GM12891 (cell line): ENCODE measurements at places on chromosomes 3 and 15.

DNA sequence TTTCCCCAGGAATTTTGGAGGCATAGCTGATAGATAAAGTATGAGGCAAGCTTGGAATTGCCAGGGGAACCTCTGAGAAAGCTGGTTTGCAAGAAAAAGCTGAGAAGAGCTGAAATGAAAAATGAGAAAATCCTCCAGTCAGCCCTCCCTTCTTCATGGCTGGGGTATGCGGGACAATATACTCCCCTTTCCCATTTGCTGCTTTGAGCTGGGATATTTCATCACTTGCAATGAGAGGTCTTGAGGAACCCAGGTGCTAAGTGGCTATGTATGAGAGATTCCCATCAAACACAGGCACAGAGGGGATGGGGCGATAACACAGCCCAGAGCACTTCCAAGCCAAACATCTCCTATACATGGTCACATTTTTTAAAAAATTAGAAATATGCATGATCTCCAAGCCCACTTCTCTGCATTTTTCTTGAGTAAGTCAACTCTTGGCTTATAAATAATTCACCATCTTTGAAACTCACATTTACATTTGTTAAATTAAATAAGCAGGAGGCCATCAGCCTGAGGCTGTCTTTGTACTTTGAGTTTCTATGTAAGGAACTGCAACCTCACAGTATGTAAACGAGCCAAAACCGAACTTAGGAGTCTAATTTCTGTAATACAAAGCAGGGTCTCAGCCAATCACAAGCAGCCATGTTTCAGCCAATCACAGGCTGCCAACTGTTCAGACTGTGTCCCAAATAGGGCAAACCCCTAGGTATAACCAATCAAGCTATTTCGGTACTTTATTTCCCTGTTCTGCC is 983.6 kb upstream of the NR2F2 start:
- no peak for DNase-seq

GRCh38 chr3:155404486-155404885 is 111.0 kb upstream of the STRIT1 start:
- DNase-seq, result no peak

DNA sequence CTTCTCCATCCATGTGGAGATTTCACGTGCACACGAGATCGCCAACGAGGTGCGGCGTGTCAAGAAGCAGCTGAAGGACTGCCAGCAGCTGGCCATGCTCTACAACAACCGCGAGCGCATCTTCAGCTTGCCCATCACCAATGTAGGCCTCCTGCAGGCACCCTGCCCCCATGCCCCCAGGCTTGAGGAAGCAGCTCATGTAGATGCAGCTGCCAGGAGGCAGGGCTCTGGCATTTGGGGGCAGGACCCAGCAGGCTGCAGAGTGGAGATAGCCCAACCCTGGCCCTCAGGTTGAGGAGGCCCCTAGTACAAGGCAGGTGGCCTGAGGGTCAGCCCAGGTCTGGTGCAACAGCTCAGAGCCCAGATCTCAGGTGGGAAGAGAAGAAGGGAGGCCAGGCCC is 36.4 kb downstream of the DNAH1 start:
- DNase-seq, result no peak

DNA sequence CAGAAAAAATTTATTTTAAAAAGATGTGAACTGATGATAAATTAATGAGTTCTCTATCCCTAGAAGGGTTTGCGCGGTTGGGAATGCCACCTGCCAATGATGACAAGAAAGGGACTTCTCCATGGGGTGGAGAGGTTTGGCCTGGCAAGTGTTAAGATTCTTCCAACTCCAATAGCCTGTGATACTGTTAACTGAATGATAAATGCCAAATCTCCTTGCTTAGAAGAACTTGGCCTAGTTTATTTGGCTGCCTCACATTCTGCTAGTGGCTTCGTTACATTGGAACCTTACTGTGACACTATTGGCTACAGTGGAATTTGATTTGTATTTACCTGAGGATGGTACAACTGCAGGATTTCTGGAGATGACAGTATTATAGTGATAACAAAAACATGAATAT is 91.7 kb upstream of the CCNL1 start:
- DNase-seq, result no peak

DNA sequence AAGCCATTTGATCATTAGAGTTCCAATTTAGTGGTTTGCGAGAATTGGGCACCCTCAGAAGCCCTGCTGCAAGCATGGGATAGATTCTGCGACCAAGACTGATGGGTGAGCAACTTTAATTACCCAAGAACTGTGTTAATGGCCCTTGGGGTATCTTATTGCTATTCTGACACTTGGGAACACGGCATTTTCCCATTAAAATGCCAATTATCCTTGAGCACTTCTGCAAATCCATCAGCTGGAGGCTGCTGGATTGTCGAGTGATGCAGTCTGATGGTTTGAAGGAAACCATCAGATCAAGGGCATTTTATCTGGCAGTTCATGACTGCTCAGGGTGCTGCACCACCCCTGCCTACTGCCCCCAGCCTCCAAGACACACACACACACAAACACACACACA is 183.6 kb upstream of the PROK2 start:
- DNase-seq, result no peak

DNA sequence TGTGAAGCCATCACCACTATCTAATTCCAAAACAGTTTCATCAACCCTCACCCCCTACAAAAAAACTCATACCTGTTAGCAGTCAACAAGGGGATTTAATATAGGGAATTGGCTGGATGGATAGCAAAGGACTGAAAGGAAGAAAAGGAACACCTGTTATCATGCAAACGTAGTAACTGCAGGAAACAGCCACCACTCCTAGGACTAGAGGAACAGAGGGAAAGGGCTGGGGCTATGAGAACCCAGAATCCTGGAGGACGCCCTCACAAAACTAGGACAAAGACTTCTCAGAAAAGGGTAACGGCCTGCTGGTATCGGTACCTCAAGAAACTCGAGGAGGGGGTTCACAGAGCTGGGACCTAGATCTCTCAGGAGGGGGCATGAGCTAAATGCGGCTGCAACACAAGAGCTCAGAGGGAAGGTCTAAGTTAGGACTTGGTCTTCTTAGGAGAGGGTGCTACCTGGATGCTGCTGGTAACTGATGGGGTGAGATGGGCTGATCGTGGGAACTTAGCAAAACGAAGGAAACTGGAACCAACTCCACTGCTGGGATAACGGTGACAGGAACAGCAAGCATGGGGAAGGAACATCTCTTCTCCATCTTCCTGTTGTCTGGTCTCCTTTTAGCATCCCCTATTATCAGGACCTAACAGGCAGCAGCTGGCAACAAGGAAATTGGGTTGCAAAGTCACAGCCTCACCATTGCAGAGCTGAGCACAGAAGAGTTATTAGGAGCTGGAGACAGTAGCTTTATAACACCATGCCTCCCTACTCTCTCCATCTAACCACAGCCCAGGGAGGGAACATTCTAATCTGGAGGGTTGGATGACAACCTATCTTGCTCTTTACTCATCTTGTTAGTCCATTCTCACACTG is 147.7 kb downstream of the UACA start:
- DNase-seq, result no peak

GRCh38 chr15:25850154-25851111 is 12.7 kb downstream of the ATP10A start:
- DNase-seq, result peak; percentile 50

GRCh38 chr15:38670128-38671005 is 105.8 kb upstream of the RASGRP1 start:
- no peak for DNase-seq

DNA sequence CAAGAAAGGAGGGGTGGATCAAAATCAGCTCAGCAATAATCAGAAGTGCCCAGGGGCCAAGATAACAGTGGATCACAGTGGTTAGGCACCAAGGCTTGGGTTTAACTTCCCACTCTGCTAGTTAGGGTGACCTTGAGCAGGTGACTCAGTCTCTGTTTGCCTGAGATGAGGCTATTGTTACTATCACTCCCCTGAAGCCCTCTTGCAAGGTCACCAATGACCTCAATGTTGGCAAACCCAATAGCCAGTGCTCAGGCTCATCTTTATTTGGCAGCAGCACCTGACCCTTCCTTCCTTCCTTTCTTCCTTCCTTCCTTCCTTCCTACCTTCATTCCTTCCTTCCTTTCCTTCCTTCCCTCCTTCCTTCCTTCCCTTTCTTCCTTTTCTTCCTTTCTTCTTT is 102.4 kb upstream of the HACD2 start:
- DNase-seq, result no peak

GRCh38 chr15:25848325-25848724 is 14.8 kb downstream of the ATP10A start:
- DNase-seq, result no peak

DNA sequence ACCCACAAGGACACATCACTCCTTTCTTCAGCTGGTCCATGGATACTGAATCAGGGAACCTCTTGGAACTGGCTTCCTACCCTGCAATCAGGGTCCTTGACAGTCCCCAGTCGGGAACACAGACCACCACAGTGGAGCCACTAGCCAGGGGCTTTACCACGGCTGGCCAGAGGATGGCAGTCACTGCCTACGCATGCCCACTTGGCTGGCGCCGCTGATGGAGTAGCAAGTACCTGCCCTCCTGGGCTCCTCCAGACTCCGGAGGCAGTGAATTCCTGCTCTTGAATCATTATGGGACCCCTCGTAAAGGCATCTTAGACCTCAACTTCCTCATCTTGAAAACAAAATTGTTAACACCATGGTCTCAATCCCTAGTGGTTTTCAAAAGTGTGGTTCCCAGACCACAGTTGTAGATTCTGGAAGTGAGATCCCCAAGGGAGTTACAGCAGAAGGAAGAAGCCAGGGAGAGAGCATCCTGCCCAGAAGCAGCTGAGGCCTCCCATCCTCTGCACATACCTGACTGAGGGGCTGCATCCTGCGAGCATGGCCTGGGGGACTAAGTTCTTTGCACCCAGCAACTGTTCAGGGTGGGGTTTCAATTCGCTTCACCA is 9.1 kb upstream of the SKIC8 start:
- peak; percentile 47 for DNase-seq

DNA sequence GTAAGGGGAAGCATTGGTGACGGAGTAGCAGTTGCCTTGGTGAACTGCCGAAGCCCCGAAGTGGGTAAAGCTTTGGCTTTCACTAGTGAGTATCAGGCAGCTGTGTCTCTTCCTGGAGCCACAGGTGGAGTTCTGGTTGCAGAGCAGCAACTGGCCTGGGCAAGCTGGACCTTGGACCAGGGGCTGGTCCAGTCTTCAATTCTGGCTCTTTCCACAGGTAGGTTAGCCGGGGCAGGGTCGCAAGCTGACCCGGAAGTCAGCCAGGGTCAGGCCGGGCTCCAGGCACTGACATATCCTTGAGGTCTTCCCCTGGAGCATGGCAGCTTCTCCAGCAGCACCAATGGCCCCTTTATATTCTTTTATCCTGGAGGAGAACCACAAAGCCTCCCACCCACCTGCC is 73.2 kb downstream of the TMEM44 start:
- no peak for DNase-seq

DNA sequence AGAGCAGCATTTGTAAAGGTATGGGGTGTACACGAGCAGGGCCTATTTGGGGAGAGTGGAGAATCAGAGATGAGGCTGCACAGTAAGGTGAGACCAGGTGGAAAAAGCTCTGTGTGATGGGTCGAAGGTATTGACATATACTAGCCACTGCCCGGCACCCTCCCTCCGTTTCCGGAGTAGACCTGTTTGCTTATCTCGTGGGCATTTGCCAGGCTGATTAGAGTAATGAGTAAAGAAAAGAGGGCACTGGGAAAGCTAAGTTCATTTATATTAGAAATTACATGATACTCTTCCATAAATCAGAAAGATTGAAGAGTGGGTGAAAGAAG is 46.2 kb upstream of the ATG7 start:
- DNase-seq, result no peak

DNA sequence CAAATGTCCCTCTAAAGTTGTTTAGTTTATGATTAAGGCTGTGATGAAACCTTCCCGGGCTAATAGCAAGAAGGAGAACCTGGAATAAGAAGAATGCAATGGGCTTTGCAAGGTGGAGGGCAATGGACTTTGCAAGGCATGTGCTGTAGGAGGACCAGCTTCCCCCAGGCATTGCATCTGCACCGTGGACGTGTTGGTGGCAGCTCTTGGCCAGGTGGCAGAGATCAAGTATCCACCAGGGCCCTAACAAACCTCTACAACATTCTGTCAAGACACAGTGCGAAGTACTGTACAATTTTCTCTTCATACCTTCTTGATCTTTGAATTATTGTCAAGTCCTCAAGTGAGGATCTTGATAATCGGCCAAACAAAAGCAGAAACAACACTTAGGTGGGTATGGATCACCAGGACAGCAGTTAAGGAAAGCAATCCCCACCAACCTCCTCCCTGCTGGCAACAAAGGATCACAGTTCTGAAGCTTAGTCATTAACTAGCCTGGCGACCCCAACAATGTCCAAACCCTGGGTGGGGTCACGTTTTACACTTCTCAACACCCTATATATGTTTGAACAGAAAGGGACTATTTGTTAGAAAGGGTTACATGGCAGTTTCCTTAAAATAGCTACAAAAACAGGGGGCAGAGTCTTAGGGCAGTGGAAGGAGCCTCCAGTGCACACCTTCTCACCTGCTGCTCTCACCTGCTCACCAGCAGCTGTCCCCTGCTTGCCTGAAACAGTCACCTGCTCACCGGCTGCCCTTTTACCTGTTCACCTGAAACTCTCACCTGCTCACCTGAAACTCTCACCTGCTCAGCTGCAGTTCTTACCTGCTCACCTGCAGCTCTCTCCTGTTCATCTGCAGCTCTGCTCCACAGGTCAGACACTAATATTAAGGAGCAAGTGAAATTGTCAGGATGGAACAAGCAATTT is 137.9 kb upstream of the LIPC start:
- DNase-seq, result no peak

DNA sequence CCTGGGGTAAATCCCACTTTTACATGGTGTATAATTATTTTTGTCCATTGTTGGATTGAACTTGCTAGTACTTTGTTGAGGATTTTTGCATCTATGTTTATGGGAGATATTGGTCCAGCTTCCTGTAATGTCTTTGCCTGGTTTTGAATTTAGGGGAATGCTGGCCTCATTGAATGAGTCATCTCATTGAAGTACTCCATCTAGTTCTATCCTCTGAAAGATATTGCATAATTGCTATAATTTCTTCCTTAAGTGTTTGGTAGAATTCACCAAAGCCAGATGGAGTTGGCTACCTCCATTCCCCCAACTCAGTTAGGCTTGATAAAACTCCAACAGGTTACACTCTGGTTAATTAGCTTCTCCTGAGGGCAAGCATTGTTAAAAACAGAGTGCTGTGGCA is 237.4 kb upstream of the TGFBR2 start:
- DNase-seq, result no peak

DNA sequence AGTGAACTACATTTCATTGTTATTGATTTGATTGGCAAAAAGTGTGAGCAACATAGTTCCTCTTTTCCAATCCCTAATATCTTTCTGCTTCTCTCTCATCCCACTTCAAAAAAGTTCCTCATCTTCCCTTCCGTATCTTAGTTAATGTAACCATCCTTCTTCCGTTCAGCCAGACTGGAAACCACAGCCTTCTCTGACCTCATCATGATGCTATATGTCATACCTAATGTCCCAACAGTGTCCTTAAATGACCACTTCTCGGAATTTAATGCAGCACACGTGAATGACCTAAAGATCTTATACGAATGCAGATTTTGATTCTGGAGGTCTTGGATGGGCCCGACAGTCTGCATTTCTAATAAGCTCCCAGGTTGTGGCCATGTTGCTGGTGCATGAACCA is 320.3 kb upstream of the SATB1 start:
- DNase-seq, result no peak
